ENCODE measurements at places on chromosomes 6 and 20.

DNA sequence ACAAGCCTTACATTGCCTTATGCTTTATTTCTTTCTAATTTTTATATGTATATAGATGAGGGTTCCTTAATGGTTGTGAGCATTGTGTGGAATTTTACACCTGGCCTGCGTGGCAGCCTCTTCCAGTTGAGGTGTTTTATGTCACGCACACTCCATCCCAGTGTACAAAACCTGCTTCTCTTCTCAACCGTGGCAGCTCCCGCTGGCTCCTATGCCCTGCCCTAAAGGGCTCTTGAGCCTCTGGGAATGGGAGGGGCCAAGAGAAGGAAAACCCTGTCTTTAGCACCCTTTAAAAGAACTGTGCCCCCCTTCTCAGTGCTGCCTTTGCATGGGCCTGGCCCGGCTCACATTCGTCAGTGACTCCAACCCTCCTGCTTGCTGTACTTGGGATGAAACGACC lies 4.3 kb upstream of the DNAJC5 start:
- DNase-seq, result no peak

GRCh38 chr6:99789767-99790166 lies 183.1 kb downstream of the PRDM13 start:
- DNase-seq, result no peak

DNA sequence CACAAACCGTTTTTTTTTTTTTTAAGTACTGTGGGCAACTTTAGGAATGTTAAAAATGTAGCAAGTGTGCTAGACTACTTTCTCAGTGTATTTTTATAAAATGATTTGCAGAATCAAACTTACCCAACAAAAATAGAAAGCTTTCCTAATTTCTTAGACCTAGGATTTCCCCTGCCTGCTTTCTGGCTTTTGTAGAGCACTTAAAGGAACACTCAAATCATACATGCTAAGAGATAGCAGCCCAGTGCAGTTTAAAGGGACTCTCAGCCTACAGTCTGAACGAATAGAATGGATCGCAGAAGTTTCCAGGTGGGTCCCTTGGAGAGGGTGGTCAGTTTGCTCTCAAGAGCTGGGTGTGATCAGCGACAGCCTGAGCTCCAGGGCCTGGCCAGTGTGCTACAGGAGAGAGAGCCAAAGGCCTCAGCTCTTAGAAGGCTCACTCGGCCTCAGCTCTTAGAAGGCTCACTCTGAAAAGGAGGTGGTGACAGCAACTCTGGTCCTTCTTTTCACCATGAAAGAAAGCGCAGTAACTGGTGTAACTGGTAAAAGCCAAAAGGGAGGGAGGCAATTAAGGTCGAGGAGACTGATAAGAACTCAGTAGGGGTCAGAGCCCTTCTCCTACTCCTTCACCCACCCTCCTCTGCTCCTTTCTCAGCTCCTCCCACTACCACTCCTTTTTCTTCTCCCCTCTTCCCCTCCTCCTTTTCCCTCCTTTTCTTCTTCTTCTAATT lies 142.4 kb downstream of the ZFP64 start:
- DNase-seq, result peak; percentile 62

DNA sequence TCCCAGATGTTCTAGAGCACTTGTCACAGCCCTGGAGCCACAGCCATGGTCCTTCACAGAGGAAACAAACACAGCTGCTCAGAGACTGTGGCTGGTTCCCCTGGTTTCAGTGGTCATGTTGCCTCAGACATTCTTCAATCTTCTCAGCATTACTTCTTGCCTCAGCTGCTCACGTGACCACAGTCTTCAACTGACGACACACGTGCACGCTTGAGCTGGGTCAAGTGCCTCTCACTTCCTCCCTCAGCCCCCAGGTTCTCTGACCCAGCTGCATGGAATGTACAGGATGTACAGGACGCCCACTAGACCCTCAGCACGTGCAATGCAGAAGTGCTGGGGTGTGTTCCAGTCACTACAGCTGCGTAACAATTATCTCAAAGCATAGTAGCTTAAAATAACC lies 159.8 kb upstream of the GGTLC1 start:
- no peak for DNase-seq

- no peak for DNase-seq
Measured at GRCh38 chr6:53928641-53929040, 133.8 kb downstream of the LRRC1 start.

DNA sequence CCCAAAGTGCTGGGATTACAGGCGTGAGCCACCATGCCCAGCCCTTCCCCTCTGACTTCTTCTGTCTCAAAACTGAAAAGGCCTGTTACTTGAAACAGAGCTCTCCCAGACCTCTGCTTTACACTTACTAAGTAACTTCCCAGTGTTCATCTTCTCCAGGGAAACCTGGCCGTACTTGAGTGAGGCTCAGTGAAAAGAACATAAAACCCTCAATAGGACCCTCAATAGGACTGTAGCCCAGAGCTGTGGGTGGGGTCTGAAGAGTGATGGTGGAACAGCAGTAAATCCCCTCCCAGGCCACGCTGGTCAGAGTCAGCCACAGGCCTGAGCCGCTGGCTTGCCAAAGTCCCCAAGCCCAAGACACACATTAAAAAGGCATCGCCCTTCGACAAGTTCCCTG lies 145.4 kb downstream of the NFATC2 start:
- DNase-seq, result no peak

- DNase-seq, result peak; percentile 79
Measured at GRCh38 chr6:132063204-132063603, 112.0 kb upstream of the CCN2 start.

GRCh38 chr6:43021270-43022047 lies at the start of gene RRP36:
TSS of gene RRP36 (plus strand) at chr6:43021623. CDS start at chr6:43021655, 32 bp downstream.
- DNase-seq, result peak; percentile 89

DNA sequence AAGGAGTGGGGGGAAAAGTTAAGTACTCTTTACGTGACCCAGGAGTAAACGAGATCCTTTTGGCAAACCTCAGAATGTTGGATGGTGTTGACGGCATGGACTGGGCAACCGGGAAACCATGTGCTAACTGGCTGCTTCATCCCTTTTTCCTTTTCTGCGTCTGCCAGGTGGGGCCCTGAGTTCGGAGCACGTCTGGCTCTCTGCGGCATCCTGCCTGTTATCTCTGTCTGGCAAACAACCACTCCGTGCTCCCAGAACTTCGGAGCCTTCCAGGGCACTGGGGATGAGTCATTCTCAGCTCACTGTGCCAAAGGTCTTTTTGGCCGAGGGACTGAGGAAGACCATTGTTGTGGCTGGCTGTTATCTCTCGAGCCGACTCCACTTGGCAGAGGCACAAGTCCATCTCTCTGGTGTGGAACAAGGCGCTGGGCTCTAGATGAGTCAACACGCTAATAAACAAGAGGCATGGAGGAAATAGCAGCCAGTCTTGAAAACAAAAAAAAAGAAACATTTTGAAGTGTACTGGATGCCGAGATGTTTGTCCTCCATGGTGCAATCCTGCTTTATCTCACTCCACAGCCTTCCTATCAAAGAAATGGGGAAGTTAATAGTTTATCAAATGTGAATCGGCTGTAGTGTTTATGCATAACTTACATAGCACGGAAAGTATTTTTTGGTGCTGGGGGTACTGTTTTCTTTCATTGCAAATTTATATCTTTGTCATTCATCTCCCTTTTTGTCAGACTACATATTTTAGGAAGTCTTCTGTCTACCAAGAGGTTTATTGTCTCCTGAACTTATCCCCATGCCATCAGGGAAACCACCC lies 64.6 kb upstream of the TXNDC5 start:
- peak; percentile 94 for DNase-seq

GRCh38 chr6:40782355-40782754 lies 195.2 kb upstream of the LRFN2 start:
- no peak for DNase-seq

GRCh38 chr6:14707276-14707675 lies 538.6 kb upstream of the JARID2 start:
- no peak for DNase-seq

DNA sequence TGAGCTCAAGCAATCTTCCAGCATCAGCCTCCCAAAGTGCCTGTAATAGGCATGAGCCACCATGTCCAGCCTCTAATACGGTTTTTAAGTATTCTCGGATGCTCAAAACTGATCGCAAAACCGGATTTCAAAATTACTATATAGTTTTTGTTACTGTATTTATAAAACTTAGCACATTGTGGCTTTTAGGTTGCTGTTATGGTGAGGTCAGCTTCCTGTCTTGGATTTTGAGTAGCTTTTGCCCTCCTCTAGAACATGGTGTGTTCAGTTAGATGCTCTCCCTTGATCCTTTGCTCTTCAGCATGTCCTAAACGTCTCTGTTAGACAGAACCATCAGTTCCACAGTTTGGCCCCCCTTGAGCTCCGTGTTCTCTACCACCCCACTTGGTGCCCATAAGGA lies 96.2 kb downstream of the RPP40 start:
- no peak for DNase-seq

DNA sequence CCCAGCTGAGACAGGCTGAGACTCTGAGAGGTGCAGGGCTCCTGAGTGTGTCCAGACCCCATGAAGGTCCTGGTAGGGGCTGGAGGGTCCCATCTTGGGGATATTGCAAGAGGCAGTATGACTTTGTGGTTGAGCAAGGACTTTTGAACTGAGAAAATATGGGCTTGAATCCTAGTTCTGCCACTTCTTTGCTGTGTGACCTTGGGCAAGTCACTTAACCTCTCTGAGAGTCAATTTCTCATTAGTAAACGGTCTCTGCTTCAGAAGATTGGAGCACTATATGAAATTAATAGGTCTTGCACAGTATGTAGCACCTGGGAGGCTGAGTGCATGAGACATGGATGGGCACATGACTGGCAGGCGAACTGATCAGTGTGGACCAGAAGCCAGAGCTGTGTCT lies 42.7 kb downstream of the TFEB start:
- DNase-seq, result no peak

GRCh38 chr20:11140359-11140758 lies 466.6 kb upstream of the JAG1 start:
- DNase-seq, result peak; percentile 77

- DNase-seq, result peak; percentile 67
Measured at GRCh38 chr6:155528982-155529453, 73.4 kb upstream of the NOX3 start.

- no peak for DNase-seq
Measured at GRCh38 chr20:53826597-53827291, 233.1 kb upstream of the ZNF217 start.

DNA sequence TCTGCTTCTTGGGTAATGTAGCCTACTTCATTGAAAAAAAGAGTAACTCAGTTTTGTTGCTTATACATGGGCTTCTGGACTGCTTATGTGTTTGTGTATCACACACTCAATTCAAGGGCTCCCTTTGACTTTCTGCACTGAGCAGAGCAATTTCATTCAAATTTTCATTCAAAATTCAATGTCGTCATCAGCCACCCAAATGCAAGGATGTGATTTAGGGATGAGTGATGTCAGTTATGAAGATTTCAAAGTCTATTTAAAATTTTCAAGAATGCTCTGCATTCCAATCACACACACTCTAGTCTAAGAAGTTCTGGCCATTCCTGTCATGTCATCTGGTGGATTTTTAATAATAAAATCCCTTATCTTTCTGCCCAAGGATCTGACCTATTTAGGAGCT lies 344.5 kb upstream of the ZFP64 start:
- no peak for DNase-seq

GRCh38 chr6:29509239-29509638 lies 21.5 kb upstream of the MAS1L start:
- no peak for DNase-seq

DNA sequence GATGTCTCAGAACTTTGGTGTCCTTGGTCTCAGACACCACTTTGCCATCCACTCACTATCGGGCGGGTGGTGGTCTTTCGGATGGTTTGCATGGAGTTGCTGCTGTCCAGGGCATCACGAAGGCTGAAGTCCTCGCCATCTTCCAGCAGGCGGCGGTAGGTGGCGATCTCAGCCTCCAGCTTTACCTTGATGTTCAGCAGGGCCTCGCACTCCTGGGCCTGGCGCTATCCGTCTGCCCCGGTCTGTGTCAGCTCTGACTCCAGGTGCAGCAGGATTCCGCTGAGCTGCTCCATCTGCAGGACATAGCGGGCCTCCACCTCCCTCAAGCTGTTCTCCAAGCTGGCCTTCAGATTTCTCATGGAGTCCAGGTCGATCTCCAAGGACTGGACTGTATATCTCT lies 36.0 kb downstream of the ZNF311 start:
- no peak for DNase-seq

DNA sequence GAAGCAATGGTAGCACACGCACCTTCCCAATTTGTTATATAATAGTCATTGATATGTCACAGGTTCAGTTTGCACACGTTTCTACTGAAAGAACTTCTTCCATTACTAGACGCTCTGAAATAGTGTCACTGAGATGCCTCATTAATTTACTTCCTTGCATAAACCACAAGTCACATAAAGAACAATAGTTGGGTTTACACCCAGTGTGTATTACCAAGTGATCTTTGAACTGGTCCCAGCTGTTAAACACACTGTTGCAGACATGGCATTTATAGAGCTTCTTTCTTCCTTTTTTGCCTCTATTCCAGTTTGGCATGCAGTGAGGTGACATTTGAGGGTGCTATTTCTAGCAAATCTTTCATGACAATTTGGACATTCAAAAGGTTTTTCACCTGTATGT lies 245.3 kb downstream of the EPM2A start:
- DNase-seq, result no peak

- no peak for DNase-seq
Measured at GRCh38 chr6:144415835-144416237, 130.7 kb downstream of the UTRN start.

GRCh38 chr20:62449951-62450691 lies 22.8 kb upstream of the RBBP8NL start:
- DNase-seq, result no peak

- DNase-seq, result no peak
Measured at GRCh38 chr20:58837717-58838116, 13.0 kb downstream of the GNAS-AS1 start.

DNA sequence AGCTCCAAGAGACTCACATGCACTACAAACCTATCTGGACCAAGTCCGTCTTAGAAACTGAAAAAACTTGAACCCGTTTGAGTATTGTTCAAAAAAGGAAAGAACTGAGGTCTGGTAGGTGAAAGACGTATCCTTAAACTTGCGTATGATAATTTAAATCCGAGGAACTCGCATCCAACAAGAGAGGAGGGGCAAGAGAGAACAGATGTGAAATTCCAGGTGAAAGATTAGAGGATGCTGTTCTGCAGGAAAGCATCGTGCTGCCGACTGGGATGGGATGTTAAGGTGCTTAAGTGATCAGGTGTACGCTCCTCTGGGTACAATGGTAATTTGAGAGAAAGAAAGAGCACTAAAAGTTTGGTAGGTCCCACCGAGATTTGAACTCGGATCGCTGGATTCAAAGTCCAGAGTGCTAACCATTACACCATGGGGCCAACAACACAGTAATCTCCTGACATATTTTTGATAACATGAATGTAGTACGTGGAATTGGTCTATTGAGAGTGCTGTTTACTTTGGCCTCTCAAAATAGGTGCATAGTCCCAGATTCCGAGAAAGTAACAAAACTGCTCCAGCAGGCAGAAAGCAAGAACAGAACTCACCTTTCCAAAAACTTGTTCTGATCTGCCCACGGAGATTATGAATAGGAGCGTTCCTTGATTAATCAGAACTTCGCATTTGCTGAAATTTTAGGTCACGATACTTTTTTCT lies 53.5 kb upstream of the BTN3A2 start:
- DNase-seq, result peak; percentile 76

GRCh38 chr20:22763257-22763906 lies 179.0 kb upstream of the FOXA2 start:
- no peak for DNase-seq
